ENCODE measurements at places on chromosomes 4 and X. TPM values are rescaled to one million over a fixed set of nuclear protein-coding genes. Genes with fewer than 3 reads are reported as not detected.

- DNase-seq: no peak
Observed at GRCh38 chr4:2183394-2183793, 58.5 kb downstream of the HAUS3 start.

DNA sequence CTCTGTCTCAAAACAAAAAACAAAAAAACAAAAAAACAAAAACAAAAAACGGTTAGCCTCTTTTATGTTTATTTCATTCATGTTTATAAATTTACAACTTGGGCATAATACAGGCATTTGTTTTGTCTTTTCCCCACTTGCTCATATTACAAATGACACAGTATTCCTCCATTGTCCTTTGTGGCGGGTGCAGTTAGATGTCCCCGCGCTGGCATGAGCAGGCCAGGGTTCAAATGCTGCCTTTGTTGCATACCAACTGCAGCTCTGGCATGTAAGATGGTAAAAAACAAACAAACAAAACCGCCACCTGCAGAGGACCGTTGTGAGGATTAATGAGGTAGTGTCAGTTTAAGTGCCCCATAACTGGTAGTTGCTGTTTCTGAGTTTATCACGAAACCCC, 16.1 kb upstream of the HPF1 start:
- DNase-seq: no peak

The MOSPD2 gene
- 4.2 TPM for total RNA-seq

DNA sequence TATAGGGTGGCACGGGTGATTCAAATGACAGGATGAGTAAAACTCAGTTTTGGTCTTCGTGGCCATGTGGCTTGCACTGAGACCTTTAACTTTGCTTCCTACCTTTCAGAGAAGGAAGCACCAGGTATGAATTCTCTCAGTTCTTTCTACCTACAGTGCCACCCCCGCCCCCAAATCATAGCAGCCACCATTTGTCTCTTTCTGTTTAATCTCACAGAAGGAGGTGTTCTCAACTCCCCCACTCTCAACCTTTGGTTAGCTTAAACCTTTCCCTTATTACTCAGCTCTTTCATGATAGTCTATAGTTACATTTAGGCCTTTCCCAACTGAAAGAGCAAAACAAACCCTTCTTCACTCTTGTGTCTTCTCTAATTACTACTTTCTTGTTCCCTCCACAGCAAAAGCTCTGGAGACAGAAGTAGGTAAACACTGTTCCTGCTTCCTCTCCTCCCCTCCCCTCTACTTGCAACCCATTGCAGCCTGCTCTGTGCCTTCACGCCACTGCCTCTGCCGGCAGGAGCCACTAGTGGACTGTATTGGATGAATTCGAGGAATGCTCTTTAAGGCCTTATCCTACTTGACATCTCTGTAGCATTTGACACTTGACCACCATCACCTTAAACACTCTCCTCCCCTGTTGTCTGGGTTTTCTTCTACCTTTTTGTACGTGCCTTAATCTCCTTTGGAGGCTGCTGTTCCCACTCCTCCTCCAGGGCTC, 123.7 kb downstream of the AFF1 start:
- DNase-seq: no peak

DNA sequence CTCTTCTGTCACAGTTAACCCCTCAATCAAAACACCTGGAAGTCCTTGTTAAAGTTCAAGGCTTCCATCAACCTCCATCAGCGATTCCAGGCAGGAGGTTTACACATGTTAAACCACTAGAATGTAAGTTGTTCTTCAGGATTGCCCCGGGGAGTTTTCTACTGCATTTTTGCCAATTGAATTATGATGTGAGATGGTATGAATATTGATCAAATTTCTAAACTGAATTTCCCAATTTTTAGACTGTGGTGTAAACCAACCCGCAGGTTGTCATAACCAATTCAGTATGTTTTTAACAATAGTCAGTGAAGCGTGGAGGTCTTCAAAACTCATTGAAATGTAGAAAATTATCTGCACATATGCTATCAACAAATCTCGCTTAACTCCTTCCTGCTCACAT, 21.2 kb upstream of the TENM3 start:
- DNase-seq: no peak

DNA sequence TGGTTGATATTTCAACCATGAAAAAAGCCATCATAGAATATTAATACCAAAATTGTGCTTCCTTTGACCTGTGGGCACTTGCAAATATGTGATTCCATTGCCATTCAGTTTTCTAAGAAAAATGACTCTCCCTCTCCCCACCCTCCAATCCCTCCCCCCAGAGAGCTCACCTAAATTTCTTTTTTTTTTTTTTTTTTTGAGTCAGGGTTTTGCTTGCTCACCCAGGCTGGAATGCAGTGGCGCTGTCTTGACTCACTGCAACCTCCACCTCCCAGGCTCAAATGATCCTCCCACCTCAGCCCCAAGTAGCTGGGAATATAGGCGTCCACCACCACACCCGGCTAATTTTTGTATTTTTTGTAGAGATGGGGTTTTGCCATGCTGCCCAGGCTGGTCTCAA, 47.0 kb downstream of the SNX25 start:
- DNase-seq: no peak

The PSAPL1 gene
- total RNA-seq: not detected

- no peak for DNase-seq
Observed at GRCh38 chr4:2436761-2437474, 18.2 kb downstream of the CFAP99 start.

The CITED1 gene
- total RNA-seq: not detected

The TRIM75 gene
- not detected for total RNA-seq

The SLC2A9 gene
- total RNA-seq: 21.7 TPM

- DNase-seq: no peak
Observed at GRCh38 chrX:19496711-19497110, 18.6 kb downstream of the MAP3K15 start.

DNA sequence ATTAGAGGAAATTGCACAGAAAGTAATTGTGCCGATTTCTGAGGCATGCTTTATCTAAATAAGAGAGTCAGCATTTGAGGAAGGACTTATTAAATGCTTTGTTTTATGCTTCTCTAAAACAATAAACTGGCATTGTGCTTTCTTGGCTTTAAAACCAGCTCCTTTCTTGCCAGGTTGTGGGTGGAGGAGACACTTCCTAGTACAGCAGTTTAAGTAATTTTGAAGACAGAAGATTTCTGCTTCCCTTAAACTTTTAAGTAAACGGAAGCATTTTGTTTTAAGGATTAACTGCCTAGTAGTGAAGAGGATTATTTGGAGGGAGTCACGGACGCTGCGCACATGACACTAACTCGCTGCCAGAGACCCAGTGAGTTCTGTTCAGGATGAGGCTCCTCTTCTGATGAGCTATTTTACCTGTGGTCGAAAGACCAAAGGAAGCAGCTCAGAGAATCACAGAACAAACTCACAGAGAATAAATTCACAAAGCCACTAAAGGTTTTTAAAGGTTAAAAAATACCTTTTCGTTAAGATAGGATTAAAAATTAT, 169.5 kb downstream of the TLL1 start:
- no peak for DNase-seq

DNA sequence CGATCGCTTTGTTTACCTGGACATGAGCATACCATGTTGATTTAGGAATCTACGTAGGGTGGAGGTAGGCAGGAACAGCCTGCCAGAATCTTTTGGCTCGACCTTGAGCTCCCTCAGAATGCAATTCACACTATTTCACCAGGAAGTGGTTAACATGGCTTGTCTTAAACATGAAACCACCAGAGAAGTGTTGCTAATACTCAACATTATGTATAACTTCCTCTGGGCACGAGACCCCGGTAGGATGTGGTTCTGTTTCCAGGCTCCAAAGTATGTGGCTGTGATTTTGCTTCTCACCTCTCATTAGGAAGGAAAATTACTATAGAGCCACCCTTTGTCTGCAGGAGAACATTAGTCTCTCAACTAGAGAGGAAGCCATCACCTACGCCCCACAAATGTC, 59.0 kb upstream of the VCX3B start:
- DNase-seq: no peak

DNA sequence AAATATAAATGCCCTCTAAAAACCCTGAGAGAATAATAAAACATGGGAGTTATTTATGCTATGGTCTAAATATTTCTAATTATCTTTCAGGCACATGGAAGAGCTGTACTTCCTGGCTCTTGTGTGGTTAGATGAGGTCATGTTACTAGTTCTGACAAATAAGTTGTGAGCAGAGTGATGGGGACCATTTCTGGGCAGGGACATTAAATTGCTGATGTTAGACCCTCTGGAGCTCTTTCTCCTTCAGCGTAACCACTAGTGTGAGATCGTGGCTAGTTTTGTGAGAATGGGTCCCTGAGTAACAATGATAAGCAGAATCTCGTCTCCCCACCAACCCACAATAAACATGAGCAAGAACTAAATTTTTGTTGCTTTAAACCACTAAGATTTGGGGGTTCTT, 108.0 kb downstream of the MAML3 start:
- no peak for DNase-seq

The POU3F4 gene
- total RNA-seq: not detected

DNA sequence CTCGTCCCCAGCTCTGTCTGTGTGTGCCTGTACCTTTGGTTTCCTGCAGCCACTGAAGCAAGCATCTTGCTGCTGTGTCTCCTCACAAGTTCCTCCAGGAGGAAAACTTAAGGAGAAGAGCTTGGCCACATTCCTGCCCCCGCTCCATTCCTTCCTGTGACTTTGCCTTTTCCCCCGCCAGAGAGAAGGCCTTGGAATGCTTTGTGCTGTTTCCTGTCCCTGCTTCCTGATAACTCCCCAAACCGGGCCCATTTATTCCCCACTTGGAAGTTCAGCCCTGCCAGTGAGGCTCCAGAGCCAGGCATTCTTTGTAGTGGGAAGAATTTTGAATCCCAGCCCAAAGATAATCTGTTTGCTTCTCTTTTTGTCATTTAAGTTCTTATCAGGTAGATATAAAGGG, 33.1 kb downstream of the SMIM10L2A start:
- DNase-seq: no peak

The MCUB gene
- total RNA-seq: 1.8 TPM

DNA sequence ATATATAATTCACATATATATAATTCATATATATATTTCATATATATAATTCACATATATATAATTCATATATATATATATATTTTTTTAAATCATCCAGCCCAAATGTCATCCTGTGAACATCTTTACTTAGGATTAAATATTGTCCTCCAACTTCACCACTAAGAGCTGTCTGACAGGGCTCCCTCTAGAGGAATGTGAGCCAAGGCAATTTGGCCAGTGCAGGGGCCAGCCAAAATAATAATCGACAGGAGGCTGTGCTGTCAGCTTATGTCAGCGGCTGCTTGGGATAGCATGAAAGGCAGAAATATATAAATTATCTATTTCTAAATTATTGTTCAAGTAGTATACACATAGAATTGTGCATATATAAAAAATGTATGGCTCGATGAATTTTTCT, 29.5 kb downstream of the EGFL6 start:
- DNase-seq: no peak

The GPR173 gene
- 0.23 TPM for total RNA-seq

DNA sequence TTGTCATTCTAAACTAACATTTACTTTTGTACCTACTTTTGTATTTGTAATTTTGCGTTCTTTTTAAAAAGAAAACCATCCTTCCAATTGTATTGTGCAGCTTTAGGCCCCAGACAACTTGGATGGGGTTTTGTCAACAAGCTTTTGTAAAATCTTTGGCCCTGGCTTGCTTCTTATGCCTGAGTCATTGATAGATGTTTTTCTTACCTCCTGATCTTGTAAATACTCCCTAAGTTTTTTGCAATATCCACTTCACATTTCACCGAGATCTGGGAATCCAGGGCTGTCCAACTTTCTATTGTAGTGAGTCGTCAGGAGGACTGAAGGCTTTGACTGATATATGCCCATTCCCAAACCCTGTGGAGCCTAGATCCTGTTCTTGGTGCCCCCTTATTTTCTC, 126.9 kb upstream of the GUCY1A1 start:
- no peak for DNase-seq

The NDUFA1 gene
- 62.6 TPM for total RNA-seq

The GPM6B gene
- total RNA-seq: 0.48 TPM

The ALG13 gene
- total RNA-seq: 20.6 TPM

DNA sequence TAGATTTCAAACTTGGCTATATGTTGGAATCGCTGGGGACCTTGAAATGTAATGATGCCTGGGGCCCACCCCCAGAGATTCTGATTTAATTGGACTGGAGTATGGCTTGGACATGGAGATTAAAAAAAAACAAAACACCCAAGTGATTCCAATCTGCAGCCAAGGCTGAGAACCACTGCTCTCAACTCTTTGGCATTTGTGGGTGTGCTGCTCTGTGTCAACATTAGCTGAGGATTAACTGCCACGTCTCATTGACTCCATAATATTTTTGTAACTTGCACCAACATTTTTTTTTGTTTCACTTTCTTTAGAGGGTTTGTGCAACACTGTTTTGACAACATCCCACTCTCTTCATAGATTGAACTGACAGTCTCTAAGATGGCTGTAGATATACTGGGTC, 41.1 kb upstream of the PDK3 start:
- DNase-seq: no peak

GRCh38 chr4:18366892-18367291, 345.3 kb upstream of the LCORL start:
- no peak for DNase-seq

- no peak for DNase-seq
Observed at GRCh38 chrX:23008431-23009099, 8.8 kb downstream of the DDX53 start.

DNA sequence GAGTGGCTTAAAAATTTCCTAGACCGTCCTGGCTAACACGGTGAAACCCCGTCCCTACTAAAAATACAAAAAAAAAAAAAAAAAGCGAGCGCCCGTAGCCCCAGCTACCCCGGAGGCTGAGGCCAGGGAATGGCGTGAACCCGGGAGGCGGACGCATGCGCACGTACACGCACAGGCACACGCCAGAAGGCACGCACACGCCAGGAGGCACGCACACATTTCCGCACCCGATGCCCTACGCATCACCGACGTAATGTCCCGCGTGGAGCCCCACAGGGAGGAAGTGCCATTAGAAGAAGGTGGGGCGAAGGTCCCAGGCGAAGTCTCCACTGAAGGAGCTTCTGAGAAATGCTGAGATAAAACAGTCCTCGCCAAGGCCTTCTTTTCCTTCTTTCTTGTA, 41.4 kb downstream of the NLGN4X start:
- no peak for DNase-seq

DNA sequence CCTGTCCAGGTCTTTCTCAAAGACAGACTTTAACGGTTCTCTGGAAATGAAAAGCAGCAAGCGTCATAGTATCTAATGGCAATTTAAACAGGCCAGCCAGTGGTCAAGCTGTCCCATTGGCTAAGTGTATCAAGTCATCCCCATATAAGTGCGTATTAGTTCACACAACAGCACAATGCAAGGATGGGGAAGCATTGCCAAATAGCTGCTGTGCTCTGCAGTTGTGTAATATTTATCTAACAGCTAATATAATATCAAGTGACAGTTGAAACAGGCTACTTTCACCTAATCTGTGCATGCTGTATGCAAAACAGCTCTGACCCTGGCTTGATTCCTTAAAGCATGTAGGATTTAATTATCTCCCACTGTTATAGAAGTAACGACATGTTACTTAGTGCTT, 134.8 kb upstream of the PPARGC1A start:
- DNase-seq: no peak

The FRMD7 gene
- total RNA-seq: 0.05 TPM

GRCh38 chrX:57104406-57104805, 16.9 kb downstream of the SPIN2B start:
- no peak for DNase-seq

Measured in left lobe of liver (tissue), 2 donors.